ENCODE measurements at places on chromosomes 3 and 15.

- no peak for DNase-seq
These were observed 273.8 kb upstream of the RGMA start for GRCh38 chr15:93362821-93363220.

- DNase-seq = no peak
These were observed 111.1 kb downstream of the NUP210 start for GRCh38 chr3:13309004-13309403.

GRCh38 chr3:111763968-111764367 is 95.1 kb upstream of the PHLDB2 start:
- DNase-seq = no peak

GRCh38 chr3:37504583-37505357 is 330.4 kb upstream of the LRRFIP2 start:
- no peak for DNase-seq

All from CD4-positive, alpha-beta T cell treated with Interleukin-1 beta for 1 hour (primary cell).